ENCODE measurements at places on chromosomes 6 and 20.
A peak's percentile ranks its signal among the peaks of the same experiment; 100 is the strongest.

DNA sequence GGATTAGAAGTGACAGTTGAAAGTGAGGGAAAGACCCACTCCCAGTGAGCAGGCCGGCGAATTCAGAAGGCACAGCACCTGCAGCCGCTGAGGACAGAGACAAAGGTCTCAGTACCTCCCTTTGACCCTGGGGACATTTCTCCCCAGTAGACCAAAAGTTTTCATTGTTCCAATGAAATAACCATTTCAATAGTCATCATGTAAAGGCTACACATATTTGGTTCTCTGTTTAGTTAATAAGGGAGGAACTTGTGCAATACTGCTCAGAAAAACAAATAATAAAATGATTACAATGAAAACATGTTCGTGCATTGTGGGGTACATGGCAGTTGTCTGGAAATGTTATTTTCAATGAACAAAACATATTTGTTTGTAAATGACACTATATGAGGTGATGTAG is 52.5 kb downstream of the EDN1 start:
- DNase-seq: no peak

- no peak for DNase-seq
These were observed 437.3 kb upstream of the SYNCRIP start for GRCh38 chr6:86079938-86080337.

GRCh38 chr20:41467690-41468089 is 101.1 kb upstream of the EMILIN3 start:
- DNase-seq: no peak

DNA sequence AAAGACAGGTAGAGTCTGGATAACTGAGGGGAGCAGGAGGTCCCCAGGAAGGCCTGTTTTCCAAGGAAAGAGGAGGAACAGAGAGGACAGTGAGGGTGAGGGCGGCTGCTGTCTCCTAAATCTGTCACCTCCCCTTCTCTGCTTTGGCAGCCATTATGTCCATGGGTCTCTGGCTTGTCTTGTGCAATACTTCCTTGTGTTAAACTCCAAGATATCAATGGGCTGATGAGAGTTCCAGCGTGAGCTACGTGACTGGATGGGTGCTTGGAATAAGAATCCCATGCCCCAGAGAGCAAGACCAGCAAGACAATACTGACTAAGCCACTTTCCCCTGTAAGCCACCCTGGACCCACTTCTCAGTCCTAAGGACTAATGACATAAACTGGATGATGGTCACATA is 26.3 kb upstream of the DNAAF9 start:
- DNase-seq: no peak

DNA sequence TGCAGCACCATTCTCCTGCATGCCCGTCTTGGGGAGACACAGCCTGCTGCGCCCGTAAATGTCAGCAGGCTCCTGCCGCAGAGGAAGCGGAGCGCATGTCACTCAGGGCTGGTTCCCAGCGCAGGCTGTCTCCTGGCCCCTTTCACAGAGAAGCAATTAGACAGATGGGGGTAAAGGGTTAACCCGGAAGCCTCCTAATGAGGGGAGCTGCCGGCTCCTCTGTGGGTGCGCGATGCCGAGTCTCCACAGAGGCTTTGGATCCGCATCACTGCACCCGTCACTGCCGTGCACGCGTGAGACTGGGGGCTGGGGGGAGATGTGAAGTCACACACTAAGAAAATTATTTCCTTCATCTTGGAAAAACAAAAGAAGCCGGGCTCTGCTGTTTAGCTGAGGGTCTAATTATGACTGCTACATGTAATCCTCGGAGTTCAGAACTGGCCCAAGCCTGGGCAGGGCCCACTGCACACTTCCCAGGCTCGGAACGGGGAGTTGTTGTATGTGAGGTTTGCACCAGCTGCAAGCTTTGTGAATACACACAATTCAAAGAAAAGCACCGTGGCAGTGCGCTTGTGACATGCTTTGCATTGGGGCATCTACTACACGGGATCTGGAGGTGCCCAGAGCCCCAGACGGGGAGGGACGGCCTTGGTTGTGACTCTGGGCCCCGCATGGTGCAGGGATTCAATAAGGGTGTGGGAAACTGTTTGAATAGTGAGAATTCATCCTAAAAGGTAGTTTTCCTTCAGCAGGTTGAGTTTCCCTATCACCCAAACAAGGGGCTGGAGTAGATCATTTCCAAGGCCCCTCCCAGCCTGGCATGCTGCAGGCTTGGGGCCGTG is 331.6 kb downstream of the TAF4 start:
- no peak for DNase-seq

DNA sequence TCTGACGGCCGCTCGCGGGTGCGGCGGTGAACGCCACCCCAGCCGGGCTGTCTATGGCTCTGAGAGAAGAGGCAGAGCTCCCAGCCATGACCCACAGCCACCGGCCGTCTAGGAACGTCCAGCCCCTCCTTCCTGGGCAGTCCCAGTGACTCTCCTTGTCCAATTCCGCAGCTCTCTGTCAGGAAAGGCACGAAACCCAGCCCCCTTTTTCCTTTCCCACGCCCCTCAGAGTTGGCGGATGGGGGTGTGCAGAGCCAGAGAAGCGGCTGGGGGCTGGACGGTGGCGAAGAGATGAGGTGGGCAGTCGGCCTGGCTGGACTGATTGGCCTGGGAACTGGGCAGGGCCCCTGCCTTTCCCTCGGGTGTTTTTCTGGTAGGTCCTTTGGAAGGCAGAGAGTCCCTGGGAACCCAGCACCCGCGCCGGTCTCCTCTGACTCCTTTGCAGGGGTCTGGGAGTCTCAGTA is 1.5 kb downstream of the EBF4 start:
- DNase-seq: no peak

GRCh38 chr6:165389534-165389933 is 80.1 kb upstream of the C6orf118 start:
- no peak for DNase-seq

- DNase-seq: peak; percentile 91
These were observed 9.5 kb upstream of the PAQR8 start for GRCh38 chr6:52352239-52353018.

GRCh38 chr6:99745651-99746050 is 139.0 kb downstream of the PRDM13 start:
- peak; percentile 35 for DNase-seq

GRCh38 chr6:111710911-111711310 is 105.2 kb upstream of the TRAF3IP2 start:
- DNase-seq: no peak

DNA sequence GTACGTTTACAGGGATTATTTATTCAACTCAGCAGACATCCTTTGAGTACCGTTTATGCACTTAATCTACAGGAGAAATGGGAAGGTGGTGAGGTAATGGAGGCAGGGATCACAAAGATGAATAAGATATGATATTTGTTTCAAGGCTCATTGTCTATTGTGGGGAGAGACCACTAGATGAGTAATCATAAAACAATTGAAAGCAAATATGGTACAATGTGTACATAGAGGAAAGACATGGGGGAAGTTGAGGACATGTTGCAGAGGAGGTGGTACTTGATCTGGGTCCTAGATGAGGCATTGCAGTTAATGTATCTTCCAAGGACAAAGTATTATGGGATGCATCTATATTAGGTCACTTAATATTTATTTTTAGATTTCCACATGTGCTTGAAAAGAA is 13.7 kb upstream of the CDC5L start:
- no peak for DNase-seq

DNA sequence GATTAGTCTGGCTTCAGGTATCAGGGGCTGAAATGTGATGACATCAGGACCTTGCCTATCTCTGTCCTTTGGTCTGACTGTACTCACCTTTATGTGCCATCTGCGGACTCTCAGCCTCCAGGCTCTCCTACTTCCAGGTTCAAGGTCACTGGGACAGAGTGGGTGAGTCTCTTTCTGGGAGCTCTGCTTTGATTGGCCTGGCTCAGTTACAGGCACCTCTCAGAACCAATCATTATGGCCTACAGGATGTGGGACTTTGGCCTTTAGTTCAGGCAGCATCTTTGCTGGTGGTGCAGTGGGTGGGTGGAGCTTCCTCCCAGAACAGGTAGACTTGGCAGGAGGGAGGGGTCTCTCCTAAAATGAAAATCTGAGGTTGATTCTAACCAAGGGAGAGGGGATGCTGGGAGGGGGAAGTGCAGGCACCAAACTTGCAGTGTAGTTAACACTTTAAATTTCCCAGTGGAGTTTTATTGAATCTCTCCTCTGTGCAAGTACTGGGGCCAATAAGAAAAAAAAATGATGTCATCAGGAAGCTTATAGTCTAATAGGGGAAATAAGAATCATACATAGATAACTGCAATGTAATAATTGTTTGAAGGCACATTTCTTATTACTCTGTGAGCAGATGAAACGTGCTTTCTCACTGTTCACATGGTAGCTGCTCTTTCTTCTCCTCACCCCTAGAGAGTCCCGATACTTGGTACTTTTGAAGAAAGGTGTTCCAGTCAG is 53.4 kb downstream of the SLC24A3 start:
- DNase-seq: no peak

- no peak for DNase-seq
These were observed 42.4 kb downstream of the TXLNB start for GRCh38 chr6:139249395-139249794.

DNA sequence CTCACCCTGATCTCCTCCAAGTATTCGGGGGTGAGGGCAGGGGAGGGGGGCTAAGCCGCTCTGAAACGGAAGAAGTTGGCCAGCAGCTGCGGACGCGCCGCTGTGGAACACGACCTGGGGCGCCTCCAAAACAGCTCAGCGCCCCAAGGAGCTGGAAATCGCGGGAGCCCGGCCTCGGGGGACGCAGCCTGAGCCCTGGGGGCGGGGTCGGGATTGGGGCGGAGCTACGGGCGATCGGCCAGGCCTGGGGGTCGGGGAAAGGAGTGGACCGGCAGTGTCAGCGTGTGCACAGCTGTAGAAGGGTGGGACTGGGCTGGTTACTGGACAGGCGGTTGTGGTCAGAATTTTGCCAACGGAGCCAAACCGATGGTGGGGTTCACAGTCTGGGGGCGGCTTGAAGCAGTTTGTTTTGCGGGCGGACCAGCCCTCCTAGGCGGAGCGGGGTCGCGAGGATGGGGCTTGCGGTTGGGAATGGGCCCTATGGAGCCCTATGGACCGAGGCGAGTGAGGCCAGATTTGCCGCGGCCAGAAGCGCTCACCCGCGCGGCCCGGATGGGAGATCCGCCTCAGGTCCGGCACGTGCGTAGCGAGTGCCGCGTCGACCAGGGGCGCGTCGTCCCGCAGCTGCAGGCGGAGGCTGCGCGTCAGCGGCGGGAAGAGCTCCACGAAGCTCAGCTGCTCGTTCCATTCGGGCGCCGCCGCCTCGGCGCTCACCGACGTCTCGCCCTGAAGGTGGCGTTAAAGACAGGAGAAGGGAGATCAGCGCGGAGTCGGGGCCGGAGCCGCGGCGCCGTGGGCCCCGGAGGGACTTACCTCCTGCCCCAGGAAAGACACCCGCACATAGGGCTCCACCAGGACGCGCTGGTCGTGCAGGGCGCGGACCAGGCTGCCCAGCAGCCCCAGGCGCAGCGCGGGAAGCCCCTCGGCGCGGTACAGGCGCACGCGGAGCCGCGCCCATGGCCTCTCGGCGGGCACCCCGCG is 14.3 kb upstream of the SPAG4 start:
- peak; percentile 87 for DNase-seq

DNA sequence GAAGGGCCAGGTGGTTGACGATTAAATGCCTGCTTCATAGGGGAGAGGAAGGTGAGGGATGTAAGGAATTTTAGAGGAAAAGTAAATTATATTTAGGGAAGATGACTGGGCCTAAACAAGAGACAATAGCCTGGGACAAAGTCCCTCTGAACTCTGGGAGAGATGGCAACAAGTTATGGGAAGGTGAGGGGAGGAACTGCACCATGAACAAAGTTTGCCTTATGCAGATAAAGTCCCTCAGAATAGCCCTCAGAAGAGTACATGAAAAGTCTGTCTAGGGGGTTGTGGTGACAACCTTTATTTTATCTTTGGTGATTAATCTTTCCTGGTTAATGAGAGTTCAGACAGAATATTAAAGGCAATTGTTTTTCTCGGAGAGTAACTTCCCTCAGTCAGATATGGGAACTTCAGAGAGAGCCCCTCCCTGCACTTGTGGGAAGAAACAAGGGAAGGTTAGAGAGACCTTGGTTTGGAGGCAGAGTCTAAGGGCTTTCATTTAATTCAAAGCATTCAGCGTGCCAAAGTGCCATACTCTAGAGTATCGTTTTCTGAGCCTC is 27.1 kb upstream of the FAM217A start:
- no peak for DNase-seq

DNA sequence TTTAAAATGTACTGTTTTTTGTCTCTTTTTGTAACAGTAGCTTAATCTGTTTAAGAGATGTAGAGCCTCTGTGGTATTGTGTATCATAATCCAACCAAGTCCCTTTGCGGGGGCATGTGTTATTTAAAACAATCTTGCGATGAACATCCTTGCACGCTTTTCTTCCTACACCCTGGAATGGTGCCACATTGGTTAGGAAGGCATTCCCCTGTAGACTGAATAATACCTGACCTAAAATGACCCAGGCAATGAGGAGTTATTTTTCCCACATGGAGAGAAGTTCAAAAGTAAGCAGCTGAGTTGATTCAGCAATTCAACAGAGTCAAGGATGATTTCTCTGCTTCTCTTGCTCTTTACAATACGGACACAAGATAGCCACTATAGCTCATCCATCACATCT is 142.0 kb upstream of the PMEPA1 start:
- no peak for DNase-seq

- DNase-seq: peak; percentile 75
These were observed 43.1 kb downstream of the CD109 start for GRCh38 chr6:73739096-73739495.

DNA sequence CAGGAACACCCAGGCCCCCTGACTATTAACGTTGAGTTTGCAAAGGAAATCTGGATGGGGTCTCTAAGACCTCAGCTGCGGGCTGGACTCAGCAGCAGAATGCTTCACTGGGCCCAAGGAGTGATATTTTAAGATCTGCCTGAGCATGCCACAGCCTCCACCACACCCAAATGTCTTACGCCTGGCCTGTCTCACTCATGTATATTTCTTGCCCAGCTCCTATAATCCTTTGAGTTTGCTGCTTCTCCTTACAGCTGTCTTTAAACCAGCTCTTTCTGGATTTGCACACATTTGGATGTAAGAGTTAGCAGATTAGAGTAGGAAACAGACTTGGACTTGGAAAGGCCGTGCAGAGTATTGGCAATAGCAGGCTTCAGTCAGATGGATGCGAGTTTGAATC is 16.4 kb downstream of the CASS4 start:
- no peak for DNase-seq

DNA sequence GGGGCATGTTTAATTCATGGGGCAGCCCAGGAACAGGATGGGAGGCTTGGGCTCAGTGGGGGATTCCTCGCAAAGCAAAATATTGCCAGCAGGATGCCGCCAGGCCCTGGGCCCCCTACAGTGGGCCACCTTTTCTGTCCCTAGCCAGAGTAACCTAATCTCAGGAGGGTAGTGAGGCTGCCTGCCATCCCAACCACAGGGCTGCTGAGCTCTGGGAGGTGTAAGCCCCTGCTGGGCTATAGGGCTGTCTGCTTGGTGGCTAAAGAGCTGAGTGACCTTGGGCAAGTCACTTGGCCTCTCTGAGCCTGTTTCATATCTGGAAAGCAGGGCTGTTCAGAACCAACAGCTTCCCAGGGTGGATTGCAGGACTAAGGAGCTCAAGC is 35.7 kb upstream of the CDH22 start:
- no peak for DNase-seq

All from GM23248 (cell line).